ENCODE measurements at places on chromosomes 13 and 19. TPM values are rescaled to one million over a fixed set of nuclear protein-coding genes. Genes with fewer than 3 reads are reported as not detected.

The ZNF224 gene
- 18.8 TPM for total RNA-seq

GRCh38 chr13:79194272-79194671 lies 211.8 kb downstream of the RBM26 start:
- no peaks in the 10 kb centered on the region for H3K4me1 ChIP-seq
- H3K36me3 ChIP-seq: no peaks in the 10 kb centered on the region
- no peaks in the 10 kb centered on the region for H3K27me3 ChIP-seq
- DNase-seq: no peak
- no peak overlapping the region for H3K4me3 ChIP-seq
- H3K27ac ChIP-seq: no peak overlapping the region

- H3K27me3 ChIP-seq: peaks cover 8% of the 10 kb centered on the region
- peaks cover 32% of the 10 kb centered on the region for H3K36me3 ChIP-seq
- peak; percentile 22 for DNase-seq
- H3K4me1 ChIP-seq: peaks cover 33% of the 10 kb centered on the region
- peak overlapping the region; percentile 35 for H3K27ac ChIP-seq
These were observed 10.6 kb downstream of the CAPN12 start for GRCh38 chr19:38733493-38734175.

- H3K36me3 ChIP-seq: no peaks in the 10 kb centered on the region
- no peak overlapping the region for H3K27ac ChIP-seq
- H3K4me3 ChIP-seq: no peak overlapping the region
- no peaks in the 10 kb centered on the region for H3K27me3 ChIP-seq
These were observed 5.1 kb upstream of the FCGBP start for GRCh38 chr19:39939556-39939955.

- peaks cover 2% of the 10 kb centered on the region for H3K36me3 ChIP-seq
- peaks cover 18% of the 10 kb centered on the region for H3K27me3 ChIP-seq
- DNase-seq: peak; percentile 48
- peaks cover 43% of the 10 kb centered on the region for H3K4me1 ChIP-seq
- H3K27ac ChIP-seq: peak overlapping the region; percentile 75
- H3K4me3 ChIP-seq: peak overlapping the region; percentile 75
These were observed 616 bp downstream of the TSHZ3 start for GRCh38 chr19:31348481-31349159.

Measured in muscle of leg (tissue), 16 donors.